ENCODE measurements at places on chromosomes 5 and 9. TPM values are rescaled to one million over a fixed set of nuclear protein-coding genes. Genes with fewer than 3 reads are reported as not detected.
A peak's percentile ranks its signal among the peaks of the same experiment; 100 is the strongest.

The KIF20A gene
- 2.8 TPM for total RNA-seq

The STKLD1 gene
- 2.2 TPM for total RNA-seq

The CCNI2 gene
- not detected for total RNA-seq

GRCh38 chr9:16475996-16476395, 394.5 kb downstream of the BNC2 start:
- DNase-seq, result no peak

DNA sequence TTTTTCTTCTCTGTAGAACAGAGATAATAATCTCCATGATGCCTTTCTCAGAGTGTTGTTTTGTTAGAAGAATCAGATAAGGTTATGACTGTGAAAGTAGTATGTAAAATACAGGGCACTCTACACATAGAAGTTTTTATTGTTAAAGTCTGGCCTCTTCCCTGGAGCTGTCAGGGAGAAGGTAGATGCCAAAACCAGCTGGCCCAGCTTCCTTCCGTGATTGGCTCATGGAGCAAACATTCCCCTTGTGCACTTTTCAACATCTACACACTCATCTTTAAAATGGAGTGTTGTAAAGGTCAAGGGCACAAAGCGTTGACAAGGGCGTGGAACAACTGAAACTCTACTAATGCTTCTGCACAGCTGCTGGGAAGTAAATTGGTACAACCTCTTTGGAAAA, 7.4 kb upstream of the RNF183 start:
- no peak for DNase-seq

DNA sequence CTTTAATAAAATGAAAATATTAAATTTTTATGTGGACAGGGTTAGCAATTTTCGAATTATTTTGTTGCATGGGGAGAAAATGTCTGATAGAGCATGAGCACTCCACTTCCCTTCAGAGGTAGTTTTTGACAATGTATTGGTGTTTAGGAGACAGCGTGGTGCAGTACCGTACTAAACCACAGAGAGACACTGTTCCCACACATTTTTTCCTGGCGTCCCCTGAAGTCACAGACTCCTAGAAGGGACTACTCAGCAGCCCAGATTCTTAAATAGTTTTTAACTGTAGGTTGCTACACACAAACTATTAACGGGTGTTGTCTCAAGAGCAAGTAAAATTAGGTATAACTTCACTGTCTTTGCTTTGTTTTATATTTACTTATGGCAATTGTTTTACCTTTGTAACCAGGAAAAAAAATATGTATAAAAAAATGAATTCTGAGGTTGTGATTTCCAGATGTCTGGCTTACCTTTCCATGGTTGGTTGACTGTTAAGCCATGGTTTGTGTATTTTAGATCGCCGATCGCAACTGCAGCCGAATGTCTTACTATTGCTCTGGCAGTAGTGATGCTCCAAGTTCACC, 171.2 kb downstream of the DOCK8 start:
- peak; percentile 74 for DNase-seq

DNA sequence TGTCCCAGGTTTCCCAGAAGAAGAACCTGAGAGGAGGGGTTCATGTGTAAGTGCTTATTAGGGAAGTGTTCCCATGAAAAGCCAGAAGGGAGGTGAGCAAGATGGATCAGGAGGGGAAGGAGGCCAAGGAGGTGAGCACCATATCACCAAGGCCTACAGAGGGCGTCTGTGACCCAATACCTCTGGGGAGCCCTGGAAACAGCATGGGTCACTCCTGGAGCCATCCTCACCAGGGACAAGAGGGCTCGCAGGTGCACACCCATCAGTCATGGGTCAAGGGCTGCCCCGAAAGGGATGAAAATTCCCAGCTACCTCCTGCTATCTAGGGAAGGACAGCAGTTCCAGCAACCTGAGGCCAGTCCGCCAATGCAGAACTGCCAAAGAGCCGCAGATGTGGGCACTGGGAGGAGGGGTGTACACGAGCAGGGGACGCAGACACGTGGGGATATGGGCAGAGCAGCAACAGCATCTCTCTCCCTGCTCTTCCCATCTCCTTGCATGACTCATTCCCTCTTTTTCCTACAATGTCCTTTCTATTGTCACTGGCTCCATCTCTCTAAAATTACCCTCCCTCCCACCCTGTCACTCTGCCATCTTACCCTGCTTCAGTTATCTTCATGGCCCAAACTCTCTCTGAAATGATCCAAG, 167.6 kb upstream of the FSTL4 start:
- DNase-seq, result no peak

DNA sequence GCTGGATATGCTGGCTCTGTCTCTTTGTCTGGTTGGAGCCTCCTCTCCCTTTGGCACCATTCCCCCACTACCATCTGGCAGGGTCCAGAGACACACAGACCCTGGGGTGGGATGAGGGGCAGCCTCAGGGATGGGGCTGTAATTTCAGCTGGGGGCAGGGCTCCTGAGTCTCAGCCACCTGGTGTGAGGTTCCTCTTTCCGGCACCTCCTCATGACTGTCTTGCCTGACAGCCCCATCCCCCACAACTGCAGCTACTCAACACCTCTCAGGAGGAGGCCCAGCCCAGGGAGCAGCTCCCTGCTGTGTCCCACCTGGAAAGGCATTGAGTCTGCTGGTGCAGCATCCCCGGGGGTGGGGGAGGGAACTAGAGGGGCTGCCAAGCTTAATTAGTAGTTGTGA, 11.7 kb upstream of the RPS14 start:
- DNase-seq, result no peak

DNA sequence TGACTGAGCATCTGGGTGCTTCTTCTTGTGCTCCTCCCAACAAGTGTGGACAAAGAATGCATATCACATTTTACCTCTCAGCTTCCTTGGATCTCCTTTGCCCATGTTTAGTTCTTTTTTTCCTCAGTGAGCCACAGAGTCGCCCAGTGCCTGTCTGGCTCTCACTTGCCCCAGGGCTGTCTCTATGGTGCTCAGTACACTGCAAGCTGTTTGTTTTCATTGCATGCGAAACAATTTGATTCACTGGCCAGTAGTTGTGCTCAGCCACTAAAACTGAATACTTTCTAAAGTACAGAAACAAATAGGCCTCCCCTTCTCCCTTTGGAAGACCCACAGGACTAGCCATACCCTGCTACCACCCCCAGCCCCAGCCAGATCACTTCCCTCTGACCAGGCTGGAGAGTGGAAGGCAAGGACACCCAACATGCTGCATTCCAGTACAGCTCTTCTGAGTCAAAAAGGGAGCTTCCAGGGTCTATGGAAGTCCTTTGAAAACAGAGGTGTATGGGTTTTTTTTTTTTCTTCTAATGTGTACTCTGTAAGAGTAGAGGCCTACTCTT, 3.8 kb downstream of the LHFPL2 start:
- DNase-seq, result no peak

- no peak for DNase-seq
Observed at GRCh38 chr5:11334404-11334803, 569.8 kb downstream of the CTNND2 start.

DNA sequence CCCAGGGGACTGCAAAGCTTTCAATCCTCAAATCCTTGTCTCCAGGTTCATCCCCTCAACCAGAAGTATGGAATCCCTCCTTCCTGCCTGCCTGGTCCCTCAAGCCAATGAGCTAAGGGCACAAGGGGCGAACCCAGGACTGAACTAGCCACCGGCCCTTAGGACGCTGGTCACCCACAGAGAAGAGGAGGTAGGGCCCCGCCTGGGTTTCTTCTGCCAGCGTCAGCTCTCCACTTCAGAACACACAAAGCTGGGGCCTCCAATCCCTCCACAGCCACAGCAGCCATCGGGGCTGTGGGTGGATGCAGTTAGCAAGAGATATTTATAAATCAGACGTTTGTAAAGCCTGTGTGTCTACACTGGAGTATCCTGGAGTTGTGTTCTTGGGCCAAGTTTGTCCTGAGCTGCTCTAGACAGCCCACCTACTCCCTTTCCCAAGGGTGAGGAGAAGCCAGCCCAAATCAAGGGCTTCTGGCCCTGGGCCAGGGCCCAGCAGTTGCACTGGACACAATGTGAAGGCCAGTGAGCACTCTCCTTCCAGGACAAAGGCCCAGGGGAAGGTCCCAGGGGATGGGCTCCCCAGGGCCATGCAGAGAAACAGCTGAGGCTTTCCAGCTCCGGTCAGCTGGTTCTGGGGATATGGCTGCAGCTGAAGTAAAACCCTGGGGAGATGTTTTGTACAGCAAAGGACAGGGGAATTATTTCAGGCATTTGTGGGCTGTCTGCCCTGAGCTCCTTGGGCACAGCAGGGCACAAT, 18.9 kb downstream of the AMBP start:
- DNase-seq, result peak; percentile 97

GRCh38 chr5:72166070-72166979, 59.0 kb downstream of the MAP1B start:
- no peak for DNase-seq

- no peak for DNase-seq
Observed at GRCh38 chr9:73565026-73565425, 413.4 kb downstream of the ANXA1 start.

DNA sequence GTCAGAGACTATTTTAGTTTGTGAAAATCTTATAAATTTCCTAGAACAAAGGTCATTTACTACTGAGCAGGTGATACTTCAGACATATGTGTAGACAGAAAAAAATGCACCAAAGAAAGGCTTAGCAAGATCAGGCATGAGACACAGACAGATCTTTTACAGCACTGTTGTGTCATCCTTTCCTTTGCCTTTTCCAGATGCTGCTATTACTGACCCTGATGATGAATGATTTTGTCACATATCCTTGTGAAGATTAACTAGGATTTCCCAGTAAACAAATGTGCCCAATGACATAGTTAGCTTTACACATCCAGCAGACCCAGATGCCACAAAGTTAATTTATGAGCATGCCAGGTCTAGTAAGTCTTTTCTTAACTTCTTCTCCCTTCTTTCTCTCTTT, 68.2 kb downstream of the DMRTA1 start:
- no peak for DNase-seq

- no peak for DNase-seq
Observed at GRCh38 chr9:17272536-17272935, 137.7 kb downstream of the CNTLN start.

DNA sequence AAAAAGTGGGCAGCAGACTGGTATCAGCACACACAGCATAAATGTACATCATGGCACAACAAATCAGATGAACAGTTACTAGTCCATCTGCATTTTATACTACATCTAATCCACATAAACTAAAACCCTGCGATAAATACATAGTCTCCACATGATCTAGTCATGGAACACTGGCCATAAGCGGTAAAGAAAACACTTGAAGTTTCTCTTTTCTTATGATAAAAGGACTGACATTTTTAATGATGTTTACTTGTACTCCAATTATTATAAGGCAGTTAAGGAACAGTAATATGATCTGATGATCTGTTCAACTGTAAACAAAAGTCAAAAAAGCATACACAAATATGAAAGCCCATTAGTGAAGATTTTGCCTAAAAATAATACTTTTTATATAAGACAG, 112.5 kb downstream of the MPDZ start:
- no peak for DNase-seq

- no peak for DNase-seq
Observed at GRCh38 chr5:135348918-135349317, 50.1 kb downstream of the MACROH2A1 start.

DNA sequence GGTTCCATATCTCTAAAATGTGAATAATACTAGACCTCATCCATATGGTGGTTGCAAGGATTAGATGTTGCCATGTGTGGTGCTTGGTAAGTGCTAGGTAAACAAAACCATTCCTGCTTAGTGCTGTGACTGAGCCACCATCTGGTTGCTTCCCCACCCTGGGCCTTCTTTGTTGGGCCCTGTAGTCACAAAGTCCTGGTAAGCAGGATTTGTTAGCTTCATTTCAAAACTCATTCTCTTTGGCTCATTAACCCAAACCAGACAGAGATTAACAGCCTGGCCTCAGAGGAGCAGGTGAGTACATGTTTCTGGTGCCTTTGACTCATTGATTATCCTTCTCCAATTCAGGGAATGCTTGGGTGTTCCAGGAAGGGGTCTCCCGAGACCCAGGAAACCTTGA, 240.2 kb downstream of the ARHGAP26 start:
- DNase-seq, result no peak

GRCh38 chr5:107930092-107930491, 259.4 kb upstream of the EFNA5 start:
- DNase-seq, result peak; percentile 75

GRCh38 chr5:95963650-95964410, 2.2 kb upstream of the ELL2 start:
- no peak for DNase-seq

DNA sequence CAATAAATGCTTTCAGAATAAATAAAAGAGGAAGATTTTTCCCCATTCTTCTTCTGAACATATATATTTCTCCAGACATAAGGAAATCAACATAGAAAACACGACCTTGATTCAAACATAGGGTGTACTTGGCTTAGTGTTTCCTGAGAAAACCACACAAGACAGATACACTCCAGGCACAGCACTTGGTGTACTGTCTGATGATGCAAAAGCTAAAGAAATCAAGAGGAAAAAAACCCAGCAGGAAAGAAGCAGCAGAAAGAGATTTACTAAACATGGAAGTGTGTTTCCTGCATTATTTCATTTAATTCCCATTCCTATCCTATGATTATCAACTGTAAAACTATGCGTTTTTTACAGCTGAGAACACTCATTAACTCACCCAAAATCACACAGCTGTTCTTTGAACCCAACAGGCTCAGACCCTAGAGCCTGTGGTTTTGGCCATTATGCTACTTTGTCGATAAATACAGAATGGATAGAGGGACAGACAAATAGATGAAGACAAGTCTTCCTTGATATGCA, 46.1 kb downstream of the NIPAL4 start:
- DNase-seq, result peak; percentile 55

GRCh38 chr5:14174230-14174636, 31.1 kb downstream of the TRIO start:
- peak; percentile 40 for DNase-seq

- no peak for DNase-seq
Observed at GRCh38 chr5:39755452-39755851, 330.7 kb upstream of the DAB2 start.

DNA sequence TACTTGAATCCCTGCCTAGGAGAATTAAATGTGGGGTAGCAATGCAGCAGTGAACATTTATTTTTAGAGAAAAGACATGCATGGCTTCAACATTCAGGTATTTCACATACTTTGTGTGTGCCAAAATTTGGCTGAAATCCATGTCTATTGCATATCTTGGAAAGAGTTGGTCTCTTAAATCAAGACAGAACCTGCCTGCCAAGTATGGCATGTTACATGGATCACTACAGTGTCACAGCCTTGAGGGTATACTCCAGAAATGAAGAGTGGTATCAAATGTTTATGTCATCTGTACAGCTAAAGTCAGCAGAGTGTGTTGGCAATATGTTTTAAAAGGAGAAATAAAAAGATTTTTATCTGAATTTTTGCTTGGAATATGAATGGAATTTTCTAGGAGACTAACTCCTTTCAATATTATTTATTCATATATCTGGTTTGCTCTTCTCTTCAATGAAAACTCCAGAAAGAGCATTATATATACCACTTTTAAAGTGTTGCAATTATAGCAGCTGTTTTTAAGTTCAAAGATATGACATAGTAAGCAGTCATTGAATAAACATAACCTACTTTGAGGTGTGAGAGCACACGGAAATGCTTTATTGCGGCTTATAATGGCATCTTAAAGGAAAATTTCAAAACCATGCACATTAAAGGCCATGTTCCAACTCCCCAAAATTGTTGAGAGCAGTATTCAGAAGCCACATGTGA, 95.4 kb upstream of the MINAR2 start:
- DNase-seq, result no peak

All from myocyte (in vitro differentiated cells).